ENCODE measurements at places on chromosomes 12 and 14.

- no peak for DNase-seq
Measured at GRCh38 chr12:82857276-82857675, 170.6 kb downstream of the TMTC2 start.

DNA sequence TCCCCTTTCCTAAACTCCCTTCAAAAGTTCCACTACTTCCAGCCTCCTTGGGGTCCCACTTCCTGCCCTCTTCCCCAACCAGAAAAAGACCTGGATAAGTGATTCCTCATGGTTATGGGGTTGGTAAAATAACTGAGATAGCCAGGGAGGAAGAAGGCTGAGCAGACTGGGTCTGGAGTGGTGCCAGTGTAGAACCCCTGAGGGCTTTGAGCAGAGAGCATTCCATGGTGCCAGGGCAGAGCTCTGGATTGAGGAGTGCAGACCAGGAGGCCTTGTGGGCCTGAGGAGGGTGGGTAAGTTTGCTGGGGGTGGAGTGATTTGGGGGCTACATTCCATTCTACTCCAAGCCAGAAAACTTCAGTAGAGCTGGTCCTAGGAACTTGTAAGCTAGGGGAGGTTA lies 9.5 kb upstream of the CISTR start:
- DNase-seq, result no peak

DNA sequence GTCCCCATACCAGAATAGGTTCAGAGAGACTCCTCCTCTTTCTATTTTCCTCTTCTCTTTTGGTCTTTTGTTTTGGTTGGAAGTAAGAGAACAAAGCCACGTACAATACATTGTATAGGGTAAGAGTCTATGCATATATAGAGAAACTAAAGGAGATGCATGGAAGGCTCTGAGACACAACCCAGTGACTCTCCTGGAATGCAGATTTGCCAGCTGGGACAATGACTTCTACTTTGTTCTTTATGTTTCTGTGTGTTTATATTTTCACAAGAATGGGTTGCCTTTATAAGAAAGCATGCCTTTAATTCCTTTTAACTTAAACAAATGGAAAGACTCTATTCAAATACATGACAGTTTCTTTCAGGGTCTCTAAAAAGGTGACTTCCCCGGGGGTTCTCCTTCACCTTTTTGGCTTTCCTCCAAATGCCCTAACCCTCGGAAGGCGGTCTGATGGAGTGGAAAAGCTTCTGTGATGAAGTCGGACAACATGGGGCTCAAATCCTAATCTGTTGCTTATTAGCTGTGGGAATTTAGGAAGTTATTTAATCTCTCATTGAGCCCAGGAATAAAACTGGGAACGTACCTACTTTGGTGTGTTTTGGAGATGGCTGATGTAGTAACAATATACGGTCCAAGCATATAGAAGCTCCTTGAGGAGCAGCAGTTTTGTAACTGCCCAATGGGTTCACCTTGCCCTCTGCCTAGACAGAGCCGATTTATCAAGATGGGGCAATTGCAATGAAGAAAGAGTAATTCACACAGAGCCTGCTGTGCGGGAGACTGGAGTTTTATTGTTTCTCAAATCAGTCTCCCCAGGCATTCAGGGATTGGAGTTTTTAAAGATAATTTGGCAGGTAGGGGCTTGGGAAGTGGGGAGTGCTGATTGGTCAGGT lies 9.1 kb upstream of the SERPINA1 start:
- no peak for DNase-seq

DNA sequence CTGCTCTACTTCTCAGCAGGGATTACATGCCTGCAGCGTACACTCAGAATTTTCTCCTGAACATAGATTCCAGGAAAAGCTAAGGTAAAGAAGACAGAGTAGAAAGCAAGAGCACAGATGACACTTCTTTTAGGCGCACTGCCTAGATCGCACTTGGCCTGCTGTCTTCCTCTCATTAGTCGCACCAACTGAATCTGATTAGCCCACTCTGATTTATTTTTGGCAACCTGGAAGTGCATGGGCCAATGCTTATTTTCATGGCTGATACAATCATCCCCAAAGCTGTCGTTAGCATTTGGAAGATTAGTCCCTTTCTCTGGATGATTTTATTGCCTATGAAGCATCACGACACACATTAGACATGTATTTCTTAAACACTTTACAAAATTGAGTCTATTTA lies 152.5 kb downstream of the PTPRO start:
- DNase-seq, result no peak

GRCh38 chr12:71871116-71871515 lies 31.6 kb downstream of the TBC1D15 start:
- DNase-seq, result peak; percentile 59

GRCh38 chr12:26896913-26897312 lies 40.9 kb downstream of the INTS13 start:
- DNase-seq, result no peak

DNA sequence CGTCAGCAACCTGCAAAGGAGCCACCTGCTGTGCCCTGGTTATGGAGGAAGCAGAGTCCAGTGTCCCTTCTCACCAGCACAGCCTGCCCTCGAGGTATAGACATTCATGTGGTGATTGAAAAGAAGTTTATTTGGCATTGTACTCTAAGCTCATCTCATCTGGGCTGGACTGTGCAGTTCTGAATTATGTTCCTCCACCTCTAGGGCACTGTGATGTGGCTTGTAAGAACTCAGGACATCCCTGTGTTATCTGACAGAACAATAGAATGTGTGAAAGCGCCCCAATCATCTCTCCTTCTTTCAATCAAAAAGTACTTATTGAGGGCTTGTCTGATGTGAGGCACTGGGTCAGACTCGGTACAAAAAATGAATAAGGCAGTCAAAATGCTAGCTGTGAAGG lies 140.1 kb downstream of the DHRS2 start:
- no peak for DNase-seq

DNA sequence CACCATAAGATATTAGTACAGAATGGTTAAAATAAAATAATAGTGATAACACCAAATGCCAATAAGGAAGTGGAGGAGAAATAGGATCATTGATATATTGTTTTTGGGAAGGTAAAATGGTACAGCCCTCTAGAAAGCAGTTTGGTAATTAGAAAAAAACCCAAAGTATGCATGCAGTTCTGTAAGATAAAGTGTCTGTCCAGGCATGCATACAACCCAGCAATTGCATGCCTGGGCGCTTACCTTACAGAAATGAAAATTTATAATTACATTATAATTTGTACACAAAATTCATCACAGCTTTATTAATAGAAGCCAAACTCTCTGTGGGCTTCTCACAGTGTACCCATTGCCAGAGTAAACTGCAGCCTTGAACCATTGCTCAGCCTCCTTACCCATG lies 124.7 kb downstream of the TTC6 start:
- no peak for DNase-seq

- DNase-seq, result no peak
Measured at GRCh38 chr14:91585856-91586255, 75.7 kb upstream of the PPP4R3A start.

GRCh38 chr12:64385019-64385418 lies 5.5 kb downstream of the C12orf56 start:
- DNase-seq, result no peak

GRCh38 chr14:61780125-61780524 lies 17.9 kb downstream of the SNAPC1 start:
- DNase-seq, result no peak
